ENCODE measurements at places on chromosomes 16 and 17. TPM values are rescaled to one million over a fixed set of nuclear protein-coding genes. Genes with fewer than 3 reads are reported as not detected.

The PERCC1 gene
- not detected for polyA plus RNA-seq

The TBC1D3G gene
- polyA plus RNA-seq: not detected

The CD300A gene
- 28.0 TPM for polyA plus RNA-seq

The TPSB2 gene
- polyA plus RNA-seq: not detected

The IL17C gene
- polyA plus RNA-seq: not detected

The TP53TG3B gene
- not detected for polyA plus RNA-seq

The KRT36 gene
- polyA plus RNA-seq: not detected

The RSKR gene
- 0.11 TPM for polyA plus RNA-seq

The DBNDD1 gene
- polyA plus RNA-seq: 9.4 TPM

The SLC7A5 gene
- polyA plus RNA-seq: 6.9 TPM

The SPSB3 gene
- polyA plus RNA-seq: 55.2 TPM

The CX3CL1 gene
- not detected for polyA plus RNA-seq

The UBTF gene
- polyA plus RNA-seq: 74.3 TPM

The TBC1D3K gene
- not detected for polyA plus RNA-seq

The GCGR gene
- polyA plus RNA-seq: not detected

The NAA38 gene
- polyA plus RNA-seq: 170 TPM

The EVPLL gene
- polyA plus RNA-seq: not detected

The AIPL1 gene
- not detected for polyA plus RNA-seq

The HSPB9 gene
- 0.15 TPM for polyA plus RNA-seq

The RTN4RL1 gene
- 0.44 TPM for polyA plus RNA-seq

The CTF1 gene
- not detected for polyA plus RNA-seq

The KCNH6 gene
- polyA plus RNA-seq: not detected

The SUZ12 gene
- polyA plus RNA-seq: 25.0 TPM

The ELMO3 gene
- 0.35 TPM for polyA plus RNA-seq

The KRTAP2-4 gene
- not detected for polyA plus RNA-seq

The CACNA1G gene
- not detected for polyA plus RNA-seq

The PRR29 gene
- 3.2 TPM for polyA plus RNA-seq

The MYH2 gene
- not detected for polyA plus RNA-seq

The SNX20 gene
- 44.6 TPM for polyA plus RNA-seq

The WFIKKN1 gene
- not detected for polyA plus RNA-seq

The SULT1A1 gene
- 8.2 TPM for polyA plus RNA-seq

The EFCAB13 gene
- 10.2 TPM for polyA plus RNA-seq

The FBXO39 gene
- polyA plus RNA-seq: not detected

The CNTNAP1 gene
- polyA plus RNA-seq: 1.1 TPM

The CDH13 gene
- 0.23 TPM for polyA plus RNA-seq

The COPZ2 gene
- polyA plus RNA-seq: 1.7 TPM

The TBC1D26 gene
- not detected for polyA plus RNA-seq

The CCL17 gene
- not detected for polyA plus RNA-seq

The PABPN1L gene
- polyA plus RNA-seq: not detected

The SLC2A4 gene
- not detected for polyA plus RNA-seq

The NPIPA3 gene
- polyA plus RNA-seq: 0.80 TPM

The DCUN1D3 gene
- polyA plus RNA-seq: 0.97 TPM

The CA5A gene
- not detected for polyA plus RNA-seq

The FOXO3B gene
- 3.6 TPM for polyA plus RNA-seq

The NDEL1 gene
- 52.3 TPM for polyA plus RNA-seq

The FBXW10 gene
- polyA plus RNA-seq: not detected

The SPNS2 gene
- polyA plus RNA-seq: not detected

The PRSS53 gene
- polyA plus RNA-seq: 0.83 TPM

The SLC38A8 gene
- not detected for polyA plus RNA-seq

The GPR142 gene
- not detected for polyA plus RNA-seq

The CDH5 gene
- polyA plus RNA-seq: not detected

The HBA2 gene
- 88.3 TPM for polyA plus RNA-seq

The MT1A gene
- polyA plus RNA-seq: not detected

The MNT gene
- 1.6 TPM for polyA plus RNA-seq

The GIT1 gene
- polyA plus RNA-seq: 8.6 TPM

The ADCY9 gene
- 0.21 TPM for polyA plus RNA-seq

The MAF gene
- polyA plus RNA-seq: not detected
